ENCODE measurements at places on chromosomes 2 and 18.

DNA sequence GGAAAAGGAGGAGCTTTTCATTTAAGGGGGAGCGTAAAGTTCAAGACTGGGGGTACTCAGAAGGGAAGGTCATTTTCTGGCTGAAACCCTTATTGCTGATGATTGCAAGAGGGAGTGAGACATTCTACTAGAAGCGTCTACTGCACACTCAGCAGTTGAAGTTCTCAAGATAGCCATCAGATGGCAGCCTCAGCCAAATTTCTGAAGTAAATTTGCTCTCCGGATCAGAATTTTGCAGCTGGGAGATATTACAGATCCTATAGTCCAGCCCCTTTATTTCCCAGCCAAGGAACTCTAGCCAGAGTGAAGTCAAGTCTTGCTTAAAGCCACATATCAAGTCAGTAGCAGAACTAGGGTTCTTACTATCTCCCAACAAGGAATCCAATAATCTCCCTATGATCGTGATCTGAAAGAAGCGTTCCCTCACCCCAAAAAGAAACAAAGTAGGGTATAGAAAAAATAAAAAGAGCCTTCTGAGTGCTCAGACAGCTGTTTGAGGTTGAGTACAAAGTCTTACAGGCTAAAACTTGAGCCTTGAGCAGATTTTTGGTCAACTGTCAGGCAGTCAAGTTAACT, 24.0 kb downstream of the RAX start:
- peak; percentile 26 for DNase-seq

GRCh38 chr18:23693846-23694245, 4.6 kb downstream of the LAMA3 start:
- DNase-seq = no peak

DNA sequence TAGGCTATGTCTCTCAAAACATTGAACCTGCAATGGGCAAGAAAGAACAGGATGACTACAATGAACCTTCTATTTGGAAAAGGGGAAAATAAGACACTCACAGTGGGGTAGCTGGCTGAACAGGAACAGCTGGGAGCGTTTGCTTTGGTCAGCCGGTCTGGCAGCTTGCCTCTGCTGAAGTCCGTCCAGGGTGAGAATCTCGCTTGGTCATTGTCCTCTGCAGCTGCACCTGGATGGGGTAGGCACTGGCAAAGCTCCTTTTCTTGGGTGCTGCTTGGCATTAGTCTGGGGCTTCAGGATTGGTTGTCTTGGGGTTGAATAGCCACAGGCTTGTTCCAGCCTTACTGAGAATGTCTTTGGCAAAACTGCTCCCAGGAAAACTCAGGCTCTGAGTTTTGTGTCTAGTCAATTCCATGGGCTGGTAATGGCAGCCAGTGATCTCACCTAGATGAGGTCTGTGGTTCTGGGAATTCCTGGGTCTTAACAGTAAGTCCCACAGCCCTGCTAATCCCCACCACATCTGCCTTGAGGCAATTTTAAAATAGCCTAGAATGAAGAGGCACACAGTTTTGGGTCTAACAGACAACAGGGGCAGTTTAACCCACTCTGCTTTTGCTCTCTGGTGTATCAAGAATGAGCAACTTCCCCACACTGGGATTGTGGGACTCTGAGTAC, 13.4 kb downstream of the NEDD4L start:
- DNase-seq = no peak

GRCh38 chr2:205267323-205267722, 415.0 kb upstream of the NRP2 start:
- DNase-seq = no peak

DNA sequence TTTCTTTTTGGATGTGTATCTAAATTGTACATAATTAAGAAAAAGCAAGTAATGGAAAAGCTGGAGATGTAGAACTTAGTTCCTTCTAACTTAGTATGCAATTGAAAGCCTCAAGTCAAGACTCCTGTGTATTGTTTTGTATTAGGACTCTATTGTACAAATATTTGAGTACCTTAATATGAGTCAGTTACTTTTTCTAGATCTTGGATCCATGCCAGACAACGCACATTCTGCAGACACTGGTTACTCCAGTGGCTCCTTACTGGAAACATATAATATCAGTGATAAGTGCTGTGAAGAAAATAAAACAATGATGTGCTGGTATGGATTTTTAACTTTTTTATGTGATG, 1.5 kb downstream of the SLC39A10 start:
- no peak for DNase-seq

GRCh38 chr2:146068051-146068450, 1548.1 kb upstream of the ZEB2 start:
- no peak for DNase-seq

GRCh38 chr2:10238991-10239485, 63.7 kb upstream of the HPCAL1 start:
- DNase-seq = no peak

DNA sequence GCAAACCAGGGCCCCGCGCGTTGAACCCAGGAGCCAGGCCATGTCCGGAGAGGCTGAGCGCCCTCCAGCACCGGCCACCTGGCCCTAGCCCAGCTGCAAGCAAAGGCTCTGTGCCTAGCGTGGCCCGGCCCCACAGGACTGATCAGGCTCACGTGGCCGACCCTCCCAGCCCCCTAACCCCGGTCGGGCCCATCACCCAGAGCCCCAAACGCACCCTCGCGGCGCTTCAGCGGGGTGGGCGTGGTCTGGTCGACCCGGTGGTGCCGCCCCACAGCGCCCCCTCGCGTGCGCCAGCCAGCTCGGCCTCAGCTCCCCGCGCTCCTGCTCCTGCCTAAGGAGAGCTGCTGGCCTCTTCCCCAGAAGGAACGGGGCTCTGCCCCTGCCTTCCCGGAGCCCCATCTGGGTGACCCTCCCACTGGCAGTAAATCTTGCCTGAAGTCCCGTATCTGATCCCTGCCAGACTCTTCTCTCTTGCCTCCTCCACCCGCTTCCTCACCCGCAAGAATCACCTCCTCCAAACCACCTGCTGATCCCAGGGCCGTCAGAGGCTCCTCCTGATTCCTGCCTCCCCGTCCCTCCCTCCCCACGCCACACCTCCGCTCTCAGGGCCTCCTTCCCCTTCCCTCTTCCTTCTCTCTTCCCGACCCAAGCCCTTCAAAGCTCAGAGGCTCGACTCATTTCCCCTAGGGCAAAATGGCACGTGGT, 12.3 kb upstream of the TEX51 start:
- DNase-seq = peak; percentile 80

DNA sequence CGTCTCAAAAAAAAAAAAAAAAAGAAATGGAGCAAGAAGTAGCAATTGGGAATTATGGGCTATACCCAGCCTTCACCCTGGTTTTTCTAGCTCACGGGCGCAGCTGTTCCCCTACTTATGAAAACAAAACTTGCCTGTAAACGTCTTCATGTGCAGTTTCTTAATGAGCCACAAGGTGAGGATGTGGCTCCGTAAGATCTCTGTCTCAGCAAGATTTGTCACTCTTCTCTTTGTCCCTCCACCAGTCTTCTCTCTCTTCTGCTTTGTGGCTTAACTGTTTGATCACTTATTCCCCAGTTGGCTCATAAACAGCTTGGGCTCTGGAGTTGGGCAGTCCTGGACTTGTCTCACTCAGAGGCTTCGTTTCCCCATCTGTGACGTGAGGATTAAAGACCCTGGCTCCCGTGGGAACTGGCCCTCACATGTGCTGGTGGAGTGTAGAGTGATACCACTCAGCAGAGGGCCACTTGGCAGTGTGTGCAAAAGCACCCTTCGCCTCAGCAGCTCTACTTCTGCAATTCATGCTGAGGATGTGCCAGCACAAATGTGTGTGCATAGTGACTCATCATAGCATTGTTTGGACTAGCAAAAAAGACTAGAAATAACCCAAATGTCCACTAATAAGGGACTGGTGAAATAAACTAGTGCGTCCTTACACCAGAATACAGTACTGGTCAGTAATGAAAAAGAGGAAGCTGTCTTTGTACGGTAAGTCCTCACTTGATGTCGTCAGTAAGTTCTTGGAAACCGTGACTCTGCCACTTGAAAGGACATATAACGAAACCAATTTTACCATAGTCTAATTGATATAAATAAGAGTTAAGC, 8.7 kb downstream of the CEP68 start:
- peak; percentile 52 for DNase-seq

GRCh38 chr18:62618735-62619134, 95.9 kb downstream of the ZCCHC2 start:
- DNase-seq = no peak
